Head of caudate nucleus (tissue), 42 donors: ENCODE measurements at places on chromosomes 3 and 15.

DNA sequence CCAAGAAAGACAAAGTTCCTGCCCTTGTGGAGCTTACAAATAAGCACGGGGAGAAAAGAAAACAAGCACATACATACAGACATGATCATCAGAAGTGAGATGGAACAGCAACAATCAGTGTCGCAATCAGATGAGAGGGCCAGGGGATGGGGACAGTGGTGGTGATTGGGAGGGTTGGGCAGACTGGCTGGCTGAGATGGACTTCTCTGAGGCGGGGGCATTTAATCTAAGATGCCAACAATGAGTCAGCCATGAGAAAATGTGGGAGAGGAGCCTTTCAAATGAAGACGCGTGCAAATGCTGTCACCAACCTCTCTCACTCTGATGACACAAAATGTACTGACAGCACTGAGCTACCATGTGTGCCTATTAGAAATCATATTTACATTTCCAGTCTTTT, 81.4 kb downstream of the NCEH1 start:
- no peak for DNase-seq

DNA sequence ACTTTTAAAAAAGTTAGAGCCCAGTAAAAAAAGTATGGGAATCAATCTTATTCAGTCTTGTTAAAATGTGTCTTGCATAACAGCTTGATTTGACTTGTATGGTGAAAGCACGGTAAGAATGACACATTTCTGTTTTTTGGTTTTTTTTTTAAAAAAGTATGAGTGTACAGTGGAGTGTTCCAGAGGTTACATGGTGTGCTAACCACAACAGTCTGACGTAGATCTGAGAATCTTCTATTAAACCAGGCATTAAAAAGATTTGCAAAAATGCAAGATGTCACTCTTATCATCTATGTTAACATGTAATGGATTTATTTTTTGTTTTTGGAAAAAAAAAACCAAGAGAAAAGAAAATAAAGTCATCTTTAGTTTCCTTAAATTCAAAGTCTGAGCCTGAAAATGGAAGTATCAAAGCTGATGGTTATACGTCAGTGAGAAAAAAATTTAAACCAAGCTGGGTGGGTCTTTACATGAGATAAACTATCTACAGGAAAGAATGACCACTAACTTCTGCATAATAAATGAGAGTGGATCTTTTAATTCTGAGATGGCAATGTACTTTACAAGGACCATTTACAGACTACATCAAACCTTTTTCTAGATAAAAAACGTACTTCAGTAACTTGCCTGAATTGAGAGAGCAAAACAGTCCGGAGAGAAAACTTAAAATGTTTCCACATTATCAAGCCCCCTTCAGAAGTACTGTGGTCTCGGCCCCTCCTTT, 1.6 kb downstream of the GABPB1 start:
- DNase-seq = no peak

GRCh38 chr3:66037986-66038369, 740 bp downstream of the MAGI1 start:
- DNase-seq = no peak

- no peak for DNase-seq
Observed at GRCh38 chr3:22585504-22585903, 617.6 kb upstream of the UBE2E2 start.

- no peak for DNase-seq
Observed at GRCh38 chr15:88624156-88624970, 3.2 kb downstream of the AEN start.

GRCh38 chr3:65196663-65197062, 508.9 kb upstream of the ADAMTS9 start:
- no peak for DNase-seq

DNA sequence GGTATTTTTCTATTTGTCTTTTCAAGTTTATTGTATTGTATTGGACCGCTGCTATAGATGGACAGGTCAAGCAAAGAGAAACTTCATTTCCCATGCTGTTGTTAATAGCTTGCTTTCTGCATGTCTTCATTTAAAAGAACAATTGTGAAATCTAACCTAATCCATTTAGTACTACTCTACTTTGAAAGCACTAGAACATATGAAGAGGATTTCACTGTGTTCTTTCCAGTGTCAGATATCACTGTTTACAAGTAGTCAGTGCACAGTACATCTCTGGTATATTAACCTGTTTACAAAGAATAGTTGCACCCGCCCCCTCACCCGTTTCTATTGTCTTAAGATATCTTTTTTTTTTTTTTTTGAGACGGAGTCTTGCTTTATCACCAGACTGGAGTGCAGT, 21.8 kb upstream of the EDEM1 start:
- no peak for DNase-seq

DNA sequence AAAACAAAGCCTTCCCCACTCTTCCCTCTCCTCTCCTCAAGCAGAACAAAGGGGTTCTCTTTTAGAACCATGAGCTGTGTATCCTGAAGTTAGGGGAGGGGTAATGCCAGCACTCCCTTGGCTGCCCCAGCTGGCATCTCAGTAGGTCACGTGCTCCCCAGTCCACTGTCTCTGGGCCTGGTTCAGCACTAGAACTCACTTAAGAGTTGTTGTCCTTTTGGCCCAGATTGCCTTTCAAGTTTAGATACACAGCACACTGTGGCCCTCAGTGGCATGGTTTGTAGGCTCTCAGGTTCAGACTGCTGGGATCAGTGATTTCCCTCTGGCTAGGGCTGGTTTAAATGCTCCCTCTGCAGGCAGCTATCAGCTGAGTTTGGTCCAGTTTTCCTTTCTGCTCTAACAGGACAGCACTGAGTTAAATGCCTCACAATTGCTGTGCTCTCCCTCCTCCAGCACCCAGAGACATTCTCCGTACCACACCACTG, 188.4 kb upstream of the ST8SIA2 start:
- DNase-seq = peak; percentile 13

- no peak for DNase-seq
Observed at GRCh38 chr3:183560607-183561006, 5.1 kb upstream of the KLHL6 start.

GRCh38 chr3:184545769-184546168, 15.8 kb upstream of the EPHB3 start:
- DNase-seq = no peak

DNA sequence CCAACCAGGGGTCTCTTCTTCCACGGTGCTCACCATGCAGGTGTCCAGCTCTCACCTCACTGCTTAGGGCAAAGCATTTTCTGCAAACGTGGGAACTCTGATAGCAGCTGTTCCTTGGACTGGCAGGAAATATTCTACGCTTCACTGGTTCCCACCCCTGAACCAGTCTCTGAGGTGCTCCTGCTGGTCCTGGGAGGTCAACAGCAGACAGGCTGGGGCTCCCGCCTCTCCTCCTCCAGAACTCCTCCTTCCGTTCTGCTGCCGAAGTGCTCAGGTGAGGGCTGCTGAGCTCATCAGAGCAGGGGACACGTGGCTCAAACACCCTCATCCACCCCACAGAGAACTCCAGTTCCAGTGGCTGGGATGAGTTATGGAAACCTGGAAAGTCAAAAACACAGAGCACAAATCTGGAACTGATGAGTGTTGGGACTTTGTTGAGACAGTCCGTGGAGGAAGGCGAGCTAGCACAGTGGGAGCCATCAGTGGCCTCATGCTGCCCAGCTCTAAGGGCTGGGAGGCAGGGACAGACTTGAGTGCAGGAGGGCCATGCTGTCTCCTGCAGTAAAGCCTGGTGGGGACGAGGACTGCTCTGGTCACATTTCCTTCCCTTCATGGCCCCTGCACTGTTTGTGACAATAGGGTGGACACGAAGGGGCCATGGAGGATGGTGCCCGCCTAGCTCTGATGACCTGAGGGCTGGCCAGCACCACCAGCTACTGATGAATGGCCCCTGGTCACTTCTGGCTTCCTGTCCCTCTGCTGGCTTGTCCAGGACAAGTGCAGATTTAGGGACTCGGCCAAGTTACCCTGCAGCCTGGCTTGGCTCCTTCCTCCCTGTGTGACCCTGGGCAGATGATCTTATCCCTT, 137.8 kb downstream of the KLF13 start:
- DNase-seq = no peak

DNA sequence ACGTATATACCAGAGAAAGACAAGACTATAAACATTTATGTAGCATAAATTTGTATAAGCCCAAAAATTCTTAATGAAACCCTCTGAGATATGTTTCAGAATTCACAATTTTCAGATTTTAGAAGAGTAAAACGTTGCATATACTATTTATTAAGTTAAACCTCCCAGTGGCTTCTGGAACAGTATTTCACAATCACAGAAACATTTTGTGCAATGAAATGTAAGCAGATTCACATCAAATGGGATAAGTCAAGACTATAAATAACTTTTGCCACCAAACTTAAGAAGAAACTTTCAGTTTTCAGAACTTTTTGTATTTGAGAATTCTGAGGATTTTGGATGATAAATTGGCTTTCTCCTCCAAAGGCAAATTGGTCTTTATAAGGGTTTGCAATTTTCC, 9.2 kb downstream of the SLTM start:
- DNase-seq = no peak

DNA sequence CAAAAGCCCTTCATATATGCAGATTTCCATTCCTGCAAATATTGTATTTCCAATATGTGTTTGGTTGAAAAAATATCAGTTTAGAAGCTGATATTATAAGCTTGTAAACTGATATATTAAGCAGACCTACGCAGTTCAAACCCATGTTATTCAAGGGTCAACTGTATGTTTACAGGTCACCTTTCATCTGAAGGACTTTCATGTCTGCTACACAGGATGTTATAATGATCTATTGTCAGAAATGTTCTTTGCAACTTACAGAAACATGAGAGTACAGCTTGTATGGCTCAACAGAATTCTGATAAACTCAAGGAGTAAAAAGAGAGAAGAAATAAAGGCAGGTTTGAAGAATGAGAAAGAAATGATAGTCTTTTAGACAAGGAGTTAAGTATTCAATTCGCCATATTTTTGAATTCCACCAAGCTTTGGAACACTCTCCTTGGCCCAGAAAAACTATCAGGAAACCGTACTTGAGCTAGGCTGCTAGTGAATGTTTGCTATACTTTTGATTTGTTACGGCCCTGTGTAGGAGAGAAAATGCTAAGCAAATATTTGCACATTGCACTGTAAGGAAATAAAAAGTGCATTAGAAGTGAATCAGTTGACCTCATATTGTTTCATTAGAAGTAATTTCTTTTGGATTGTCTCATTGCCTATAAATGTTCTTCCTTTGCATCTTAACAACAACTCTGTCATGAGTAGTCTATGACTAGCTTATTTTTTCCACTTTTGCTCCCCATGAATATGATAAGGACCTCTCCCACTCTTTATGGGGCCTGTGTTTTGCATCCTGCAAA, 81.2 kb downstream of the NEK11 start:
- DNase-seq = no peak

GRCh38 chr3:70256566-70256965, 55.9 kb downstream of the MDFIC2 start:
- no peak for DNase-seq

DNA sequence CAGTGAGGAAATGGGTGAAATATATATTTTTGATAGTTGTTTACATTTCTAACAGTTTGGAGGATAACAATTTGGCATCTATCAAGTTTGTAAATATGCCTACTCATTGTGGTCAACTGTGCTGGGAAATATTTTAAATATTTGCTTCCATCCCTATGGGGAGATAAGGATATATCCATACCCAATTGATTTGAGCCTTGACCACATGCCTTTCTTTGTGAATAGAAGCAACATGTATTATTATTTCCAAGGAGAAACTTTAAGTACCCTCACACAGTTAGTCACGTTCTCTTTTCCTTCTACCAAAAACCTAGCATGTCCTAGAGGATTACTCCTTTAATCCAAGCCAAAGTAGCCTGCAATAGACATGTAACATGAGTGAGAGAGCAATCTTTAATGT, 245.4 kb upstream of the CBLB start:
- no peak for DNase-seq

GRCh38 chr3:11509173-11510000, 134.3 kb downstream of the VGLL4 start:
- peak; percentile 16 for DNase-seq

DNA sequence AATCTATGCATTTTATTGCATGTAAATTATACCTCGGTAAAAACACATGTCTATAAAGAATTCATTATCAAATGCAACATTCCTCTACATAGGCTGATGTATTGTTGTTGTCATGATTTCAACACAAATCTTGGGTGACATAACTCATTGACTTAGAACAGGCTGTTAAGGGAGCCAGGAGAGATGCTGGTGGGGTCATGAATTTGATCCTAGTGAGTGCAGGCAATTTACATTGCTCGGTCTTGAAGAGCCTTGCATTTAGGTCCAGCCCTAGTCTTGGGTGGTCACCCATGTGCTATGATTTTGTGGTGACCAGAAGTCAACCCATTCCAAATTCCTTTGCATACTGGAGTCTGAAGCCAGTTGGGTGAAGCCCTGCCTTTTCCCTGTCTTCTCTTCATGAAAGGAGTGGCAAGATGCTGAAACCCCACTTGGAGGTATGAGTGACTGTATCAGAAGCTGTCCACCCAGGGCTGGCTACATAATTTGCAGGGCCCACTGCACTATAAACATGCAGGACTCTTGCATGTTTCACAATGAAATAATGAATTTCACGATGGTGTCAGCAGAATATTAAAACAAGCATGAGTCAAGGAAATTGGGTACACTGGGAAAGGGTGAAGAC, 59.2 kb downstream of the RPLP1 start:
- no peak for DNase-seq

- no peak for DNase-seq
Observed at GRCh38 chr15:91938136-91938535, 84.6 kb downstream of the SLCO3A1 start.

- DNase-seq = no peak
Observed at GRCh38 chr3:87298111-87298718, 21.8 kb upstream of the POU1F1 start.

DNA sequence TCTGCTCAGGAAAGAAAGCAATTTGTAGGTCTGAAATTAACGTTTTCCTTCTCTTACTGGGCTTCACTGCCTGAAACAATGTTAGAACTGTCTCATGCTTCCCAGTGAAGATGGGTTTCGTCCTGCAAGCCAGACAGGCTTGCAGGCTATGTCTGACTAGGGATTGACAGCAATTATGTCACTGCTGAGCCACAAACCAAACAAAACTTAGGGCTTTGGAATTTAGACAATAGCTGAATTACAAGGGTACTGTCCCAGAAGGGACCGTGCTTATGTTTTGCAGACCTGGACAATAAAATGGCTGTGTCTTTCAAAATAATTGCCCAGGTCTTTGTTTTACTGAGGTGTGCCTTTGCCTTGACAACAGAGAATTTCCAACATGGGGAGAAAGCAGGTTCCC, 46.3 kb upstream of the CCDC80 start:
- no peak for DNase-seq

- DNase-seq = no peak
Observed at GRCh38 chr3:190224863-190225692, 97.2 kb downstream of the CLDN1 start.

DNA sequence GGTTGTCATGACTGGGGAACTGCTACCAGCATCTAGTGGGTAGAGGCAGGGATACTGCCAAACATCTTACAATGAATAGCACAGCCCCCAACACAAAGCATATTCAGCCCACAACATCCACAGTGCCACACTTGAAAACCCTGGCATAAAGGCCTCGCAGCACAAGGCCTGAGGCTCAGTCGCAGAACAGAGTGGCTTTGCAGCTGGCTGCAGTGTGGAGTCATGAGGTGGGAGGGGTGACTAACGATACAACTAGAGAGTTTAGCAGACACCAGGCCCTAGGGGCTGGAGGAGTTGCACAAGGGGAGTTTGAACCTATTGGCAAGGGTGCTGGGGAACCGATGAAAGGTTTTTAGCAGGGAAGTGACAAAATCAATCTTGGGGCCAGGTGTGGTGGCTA, 32.1 kb downstream of the GRK7 start:
- DNase-seq = no peak

- DNase-seq = no peak
Observed at GRCh38 chr15:63018639-63019038, 23.9 kb upstream of the TPM1 start.
